ENCODE measurements at places on chromosomes 12 and 14.

- no peak for DNase-seq
Measured at GRCh38 chr14:78232231-78233000, 62.2 kb downstream of the NRXN3 start.

DNA sequence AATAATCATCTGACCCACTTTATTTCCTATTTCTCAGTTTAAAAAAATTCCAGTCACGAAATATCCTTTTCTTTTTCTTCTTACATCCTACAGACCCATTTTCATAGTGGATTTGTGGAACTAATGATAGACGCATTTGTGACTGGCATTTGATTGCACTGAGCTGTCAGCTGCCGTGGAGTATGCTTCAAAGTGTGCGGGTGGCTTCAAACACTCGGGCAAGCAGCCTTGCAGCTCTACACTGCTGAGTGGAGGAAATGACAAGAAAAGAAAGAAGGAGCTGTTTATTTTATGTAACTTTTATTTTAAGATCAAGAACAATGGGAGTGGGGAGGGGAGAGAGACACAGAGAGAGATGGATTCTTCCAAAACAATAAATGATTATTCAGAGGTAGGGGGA lies 112.8 kb upstream of the NAP1L1 start:
- no peak for DNase-seq

DNA sequence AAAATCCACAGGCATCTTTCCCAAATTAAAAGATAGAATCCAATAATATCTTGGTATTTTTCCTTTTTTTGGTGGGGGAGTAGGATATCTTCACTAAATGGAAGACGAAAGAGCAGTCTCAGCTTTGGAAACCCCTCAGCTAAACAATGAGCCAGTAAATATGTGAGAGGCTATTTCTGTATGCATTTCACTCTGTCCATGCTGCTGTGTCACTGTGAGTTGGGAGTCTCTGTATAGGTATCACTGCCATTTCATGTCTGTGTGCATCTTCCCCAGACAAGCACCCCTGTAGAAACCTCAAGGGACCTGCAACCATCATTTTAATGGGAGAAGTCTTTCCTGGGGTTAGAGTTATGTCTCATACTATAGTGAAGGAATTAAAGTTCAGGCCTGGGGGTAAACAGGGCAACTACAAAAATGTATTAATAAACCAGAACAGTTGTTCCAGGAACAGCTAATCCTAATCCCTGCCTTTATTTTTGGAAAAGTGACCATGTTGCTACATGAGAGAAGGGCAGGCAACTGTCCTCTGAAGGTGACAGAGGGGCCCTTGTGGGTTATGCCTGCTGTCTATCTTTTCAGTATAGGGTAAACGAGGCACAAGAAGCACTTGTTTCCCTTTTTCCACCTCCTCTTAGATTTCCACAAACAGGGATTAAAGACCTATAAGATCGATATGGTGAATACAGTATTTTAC lies 11.3 kb upstream of the STAC3 start:
- DNase-seq = no peak

DNA sequence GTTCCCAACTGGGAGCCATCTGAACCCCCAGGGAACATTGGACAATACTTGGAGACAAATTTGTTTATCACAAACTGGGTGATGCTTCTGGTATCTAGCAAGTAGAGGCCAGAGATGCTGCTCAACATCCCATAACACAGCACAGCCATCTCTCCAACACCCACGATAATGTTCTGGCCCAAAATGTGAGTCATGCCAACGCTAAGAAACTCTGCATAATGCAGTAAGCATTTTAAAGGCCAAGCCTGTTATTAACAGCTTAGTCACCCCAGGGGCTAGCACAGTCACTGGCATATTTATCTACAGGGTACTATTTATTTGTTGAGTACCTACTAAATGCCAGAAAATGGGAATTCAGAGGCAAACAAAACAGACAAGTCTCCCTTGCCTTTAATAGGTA lies 873.1 kb upstream of the TMEM132C start:
- DNase-seq = no peak

DNA sequence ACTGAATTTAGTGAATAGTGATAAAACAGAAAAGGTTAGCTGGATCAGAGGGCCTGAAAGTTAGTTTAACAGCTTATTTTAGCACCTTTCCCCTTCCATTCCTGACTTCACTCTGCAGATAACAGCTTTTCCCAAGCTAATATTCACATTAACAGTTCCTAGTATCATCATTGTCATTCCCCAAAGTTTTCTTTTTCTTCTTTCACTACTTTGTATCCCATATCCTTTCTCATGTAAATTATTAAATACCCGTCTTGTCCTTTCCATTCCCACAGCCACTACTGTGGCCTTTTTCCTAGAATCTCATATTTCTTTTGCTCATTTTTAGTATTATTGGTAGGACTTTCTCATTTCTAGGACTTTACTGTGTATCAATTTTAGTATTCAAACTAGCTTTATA lies 70.5 kb downstream of the SCFD1 start:
- no peak for DNase-seq

- DNase-seq = no peak
Measured at GRCh38 chr14:23058654-23059504, 1.6 kb upstream of the CDH24 start.

- DNase-seq = no peak
Measured at GRCh38 chr14:31992011-31992447, 85.1 kb upstream of the ARHGAP5 start.

DNA sequence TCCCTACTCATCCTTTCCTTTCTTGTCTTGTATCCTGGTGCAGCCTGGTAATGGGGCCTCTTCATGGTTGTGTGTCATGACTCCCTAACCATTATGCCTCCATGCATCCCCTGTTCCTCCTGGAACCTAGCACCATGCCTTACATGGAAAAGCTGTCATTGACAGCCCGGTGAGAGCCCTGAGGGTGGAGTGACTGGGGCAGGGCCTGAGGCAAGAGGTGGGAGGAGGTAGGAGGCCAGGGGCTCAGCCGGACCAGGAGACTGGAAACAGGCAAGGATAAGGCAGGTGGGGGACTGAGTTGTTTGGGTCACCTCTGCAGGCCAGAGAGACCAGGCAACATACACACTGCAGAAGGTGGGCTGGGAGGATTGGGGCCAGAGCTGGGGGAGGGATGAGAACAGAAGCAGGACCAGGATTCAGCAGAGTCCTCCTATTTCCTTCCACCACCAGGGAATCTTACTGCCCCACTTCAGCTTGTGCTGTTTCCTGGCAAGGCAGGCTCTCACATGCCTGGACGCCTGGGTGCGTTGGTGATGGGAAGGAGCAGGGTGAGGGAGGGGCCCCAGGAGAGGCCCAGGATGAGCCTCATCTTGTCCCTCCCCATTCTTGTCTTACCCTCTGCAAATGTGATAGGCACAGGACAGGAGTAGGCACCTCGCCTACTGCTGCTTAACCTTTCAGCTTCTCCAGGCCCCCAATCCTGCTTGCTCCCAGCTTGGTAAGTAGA lies at the start of gene LTB4R2:
Gene LTB4R2, plus strand, starts transcription at position 603 of the 727 bp plus-strand sequence. CDS start 525 bp downstream, outside the sequence.
- no peak for DNase-seq

DNA sequence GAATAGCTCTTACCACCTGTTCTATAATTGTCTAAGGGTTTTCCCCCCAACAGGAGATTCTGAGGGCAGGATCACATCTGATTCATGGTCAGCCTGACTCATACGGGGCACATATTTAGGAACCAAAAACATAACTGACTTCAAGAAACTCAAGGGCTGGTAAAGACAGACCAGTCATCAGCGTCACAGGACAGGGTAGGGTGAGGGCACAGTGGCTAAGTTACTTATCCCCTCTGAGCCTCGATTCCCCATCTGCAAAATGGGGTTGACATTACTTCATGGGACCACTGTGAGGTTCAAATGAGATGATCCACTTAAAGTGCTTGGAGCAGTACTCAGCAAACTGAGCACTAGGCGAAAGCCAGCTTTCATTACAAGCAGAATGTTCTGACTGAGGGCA lies 606 bp downstream of the CINP start:
- DNase-seq = no peak

Data from anterior cingulate cortex (tissue), 58 donors.